ENCODE measurements at places on chromosomes 4 and X.
A peak's percentile ranks its signal among the peaks of the same experiment; 100 is the strongest.

- DNase-seq, result peak; percentile 47
Observed at GRCh38 chrX:154333837-154334271, 38.3 kb downstream of the TKTL1 start.

- peak; percentile 17 for DNase-seq
Observed at GRCh38 chr4:39976945-39977488, 694 bp downstream of the PDS5A start.

DNA sequence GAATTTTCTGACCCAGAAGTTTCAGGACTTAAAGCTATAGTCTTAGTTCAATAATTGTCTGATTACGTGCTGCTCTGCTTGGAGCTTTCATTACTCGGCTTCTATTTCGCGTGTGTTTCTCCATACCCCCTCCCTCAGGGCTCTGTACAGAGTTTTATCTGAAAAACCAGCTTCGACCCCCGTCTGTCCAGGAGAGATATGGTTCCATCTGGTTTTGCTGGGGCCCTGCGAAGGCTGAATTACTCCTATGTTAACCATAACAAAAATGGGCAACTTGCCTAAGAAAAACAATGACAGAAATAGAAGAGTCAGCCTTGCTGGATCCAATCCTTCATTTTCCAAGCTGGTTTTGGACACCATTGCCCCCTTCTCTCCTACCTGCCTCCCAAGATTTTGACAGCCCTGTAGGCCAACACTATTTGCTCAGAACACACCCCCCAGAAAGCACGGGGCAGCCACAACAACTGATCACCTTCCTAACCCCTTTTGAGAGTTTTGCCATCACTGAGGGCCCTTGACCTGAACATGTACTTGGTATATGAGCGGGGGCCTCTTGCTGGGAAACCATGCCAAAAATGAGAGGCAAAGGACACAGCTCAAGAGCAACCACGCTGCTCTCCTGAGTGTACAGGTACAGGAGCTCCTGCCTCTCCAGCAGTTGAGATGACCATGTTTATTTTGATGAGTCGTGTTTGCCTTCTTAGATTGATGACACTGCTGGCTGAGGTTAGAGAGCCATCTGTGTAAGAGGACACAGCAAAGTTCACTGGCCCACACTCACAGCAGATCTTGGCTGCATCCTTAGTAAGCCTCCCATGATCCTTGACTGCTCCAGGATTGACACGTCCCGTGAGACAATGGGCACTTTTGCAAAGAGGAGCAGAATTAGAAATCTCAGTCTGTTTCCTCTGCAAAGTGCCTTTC lies 36.2 kb upstream of the ATP6AP2 start:
- peak; percentile 29 for DNase-seq

GRCh38 chr4:56705966-56706365 lies 24.9 kb upstream of the HOPX start:
- peak; percentile 52 for DNase-seq

DNA sequence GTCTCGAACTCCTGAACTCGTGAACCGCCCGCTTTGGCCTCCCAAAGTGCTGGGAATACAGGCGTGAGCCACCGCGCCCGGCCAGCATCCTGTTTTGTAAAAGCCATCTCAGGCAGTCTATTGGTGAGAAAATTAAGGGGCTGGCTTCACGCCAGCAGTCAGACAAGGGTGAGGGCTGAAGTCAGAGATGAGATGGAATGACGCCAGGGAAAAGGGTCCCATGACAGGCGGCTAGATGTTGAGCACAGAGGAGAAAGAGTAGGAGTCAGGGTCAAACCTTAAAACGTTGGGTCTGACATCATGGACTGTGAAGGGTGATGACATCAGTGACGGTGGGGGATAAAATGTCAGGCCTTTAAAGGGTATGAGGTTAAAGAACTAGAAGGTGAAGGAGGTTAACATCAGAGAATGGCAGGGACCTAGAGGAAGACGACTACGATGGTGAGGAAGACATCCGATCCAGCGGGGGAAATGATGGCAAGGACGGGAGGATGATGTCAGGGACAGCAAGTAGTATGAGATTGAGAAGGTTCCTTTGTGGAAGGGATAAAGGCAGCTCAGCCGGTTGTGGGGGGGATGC lies 504 bp upstream of the RBM3 start:
- DNase-seq, result peak; percentile 61

DNA sequence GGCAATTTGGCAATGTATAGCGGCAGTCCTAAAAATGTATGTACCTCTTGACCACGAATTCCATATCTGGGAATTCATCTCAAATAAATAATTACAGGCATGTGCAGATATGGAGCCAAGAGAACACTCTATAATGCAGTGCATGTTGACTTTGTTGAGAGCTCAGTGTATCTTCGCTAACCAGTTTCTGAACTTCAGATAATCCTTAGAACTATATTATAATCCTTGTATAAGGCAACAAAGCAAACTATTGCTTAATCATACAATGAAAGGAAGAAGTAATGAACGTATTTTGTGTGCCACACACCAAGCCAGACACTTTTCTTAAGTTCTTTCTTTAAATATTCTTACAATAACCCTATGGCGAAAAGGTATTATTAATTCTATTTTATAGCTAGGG lies 168.5 kb downstream of the SMIM20 start:
- no peak for DNase-seq
